ENCODE measurements at places on chromosomes 12 and 14.
A peak's percentile ranks its signal among the peaks of the same experiment; 100 is the strongest.

DNA sequence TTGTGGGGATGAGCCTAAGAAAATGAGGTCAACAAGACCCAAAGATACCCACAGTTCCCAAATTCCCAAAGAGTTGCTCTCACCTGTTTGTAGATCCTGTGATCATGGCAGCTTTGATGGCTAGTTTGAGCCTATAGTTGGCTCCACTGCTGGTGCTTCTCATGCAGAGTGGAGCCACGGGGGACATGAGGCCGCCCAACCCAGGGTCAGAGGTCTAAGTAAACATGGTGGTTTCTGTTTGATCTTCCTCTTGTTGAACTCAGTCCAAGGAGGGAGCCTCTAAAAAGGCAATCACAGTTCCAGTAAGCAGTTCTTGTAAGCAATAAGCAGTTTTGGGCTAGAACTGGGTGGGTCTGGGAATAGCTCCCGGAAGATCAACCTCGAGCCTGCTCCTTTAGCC, 125.6 kb upstream of the DHRS4 start:
- no peak for DNase-seq

- no peak for DNase-seq
These were observed 3.2 kb downstream of the KRT86 start for GRCh38 chr12:52277486-52278245.

- DNase-seq: peak; percentile 35
These were observed 28.6 kb downstream of the TMEM30B start for GRCh38 chr14:61252369-61253063.

GRCh38 chr14:22842211-22843122, 6.1 kb downstream of the MMP14 start:
- no peak for DNase-seq

GRCh38 chr12:123032736-123033391, 52.4 kb downstream of the ARL6IP4 start:
- no peak for DNase-seq

DNA sequence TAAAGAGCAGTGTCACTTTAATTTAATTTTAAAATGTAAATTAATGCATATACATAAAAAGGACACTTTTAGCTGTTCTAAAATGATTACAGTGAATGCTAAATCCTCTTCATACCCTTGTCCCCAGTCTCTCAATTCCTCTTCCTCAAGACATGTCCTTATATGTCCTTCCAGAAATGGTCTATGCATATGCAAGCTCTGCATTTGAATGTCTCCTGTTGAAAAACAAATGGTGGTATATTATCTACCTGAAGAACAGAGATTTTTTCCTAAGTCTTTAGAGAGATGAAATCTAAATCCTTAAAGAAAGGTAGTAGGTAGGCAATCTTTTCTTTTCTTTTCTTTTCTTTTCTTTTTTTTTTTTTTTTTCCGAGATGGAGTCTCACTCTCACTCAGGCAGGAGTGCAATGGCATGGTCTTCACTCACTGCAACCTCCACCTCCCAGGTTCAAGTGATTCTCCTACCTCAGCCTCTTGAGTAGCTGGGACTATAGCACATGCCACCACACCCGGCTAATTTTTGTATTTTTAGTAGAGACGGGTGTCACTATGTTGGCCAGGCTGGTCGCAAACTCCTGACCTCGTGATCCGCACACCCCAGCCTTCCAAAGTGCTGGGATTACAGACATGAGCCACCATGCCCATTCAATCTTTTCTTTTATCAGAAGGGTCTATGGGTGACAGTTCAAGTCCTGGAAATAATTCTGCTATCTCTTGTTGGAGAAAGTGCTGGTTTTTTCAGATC, 180.5 kb downstream of the PRKCH start:
- no peak for DNase-seq

DNA sequence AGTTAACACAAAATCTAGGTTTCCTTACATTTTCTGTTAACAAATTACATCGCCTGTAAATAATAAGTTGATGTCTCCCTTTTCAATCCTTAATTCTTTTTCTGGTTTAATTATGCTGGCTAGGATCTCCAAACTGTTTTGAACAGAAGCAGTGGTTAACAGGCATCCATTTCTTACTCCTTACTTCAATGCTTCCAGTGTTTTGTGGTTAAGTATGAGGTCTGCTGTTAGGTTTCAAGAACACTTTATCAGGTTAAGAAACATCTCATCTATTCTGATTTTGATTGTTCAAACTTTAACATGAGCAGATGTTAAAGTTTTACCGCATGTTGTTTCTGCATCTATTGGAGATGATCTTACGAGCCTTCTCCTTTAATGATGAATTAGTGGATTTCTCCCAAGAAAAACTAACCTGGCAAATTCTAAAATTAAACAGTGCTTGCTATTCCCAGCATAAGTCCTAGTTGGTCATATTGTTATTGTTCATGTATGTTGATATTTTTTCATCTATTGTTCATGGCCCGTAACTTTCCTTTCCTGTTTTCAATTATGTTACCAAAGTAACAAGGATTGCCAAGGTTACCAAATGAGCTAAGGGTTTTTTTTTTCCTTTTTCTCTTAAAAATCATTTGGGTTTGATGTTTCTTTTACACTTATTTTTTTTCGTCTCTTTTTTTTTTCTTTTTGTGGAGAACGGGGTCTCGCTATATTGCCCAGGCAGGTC, 33.4 kb downstream of the POLE start:
- DNase-seq: no peak

DNA sequence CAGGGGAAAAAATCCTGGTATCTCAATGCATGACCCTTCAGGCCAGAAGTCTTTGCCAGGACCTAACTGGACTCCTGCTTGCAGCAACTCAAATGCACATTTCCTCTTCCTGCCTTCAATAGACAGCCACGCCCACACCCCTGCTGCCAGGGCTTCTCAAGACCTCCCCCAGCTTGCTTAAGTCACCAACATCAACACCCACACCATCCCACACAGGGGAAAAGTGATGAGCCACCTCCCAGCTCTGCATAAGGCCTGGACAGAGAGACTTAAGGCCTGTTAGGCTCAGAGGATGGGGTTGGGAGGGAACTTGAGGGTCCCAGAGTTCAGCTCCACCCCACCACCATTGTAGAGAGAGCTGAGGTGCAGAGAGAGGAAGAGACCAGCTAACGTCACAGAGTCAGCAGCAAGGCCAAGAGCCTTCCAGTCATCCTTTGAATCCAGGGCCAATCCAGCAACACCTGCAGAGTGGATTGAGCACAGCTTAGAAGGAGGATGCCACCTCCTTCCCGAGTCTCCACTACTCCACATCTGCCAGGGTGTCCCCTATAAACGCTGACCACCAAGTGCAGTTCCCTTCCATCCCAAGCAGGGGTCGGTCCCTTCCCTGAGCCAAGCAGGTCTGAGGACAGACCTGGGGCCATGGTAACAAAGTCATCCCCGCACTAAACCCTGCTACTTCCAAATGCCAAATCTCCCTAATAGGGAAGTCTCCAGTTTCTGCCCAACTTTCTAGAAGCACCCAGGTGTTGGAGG, 50.0 kb downstream of the KDM2B start:
- DNase-seq: no peak

- DNase-seq: peak; percentile 83
These were observed at the start of gene ARMH4 for GRCh38 chr14:58152014-58152857. Gene ARMH4 (minus strand): TSS chr14:58152213. CDS start chr14:58139358, 12,855 bp downstream.

- DNase-seq: no peak
These were observed 571.4 kb upstream of the ATP2B1 start for GRCh38 chr12:90280033-90280432.

DNA sequence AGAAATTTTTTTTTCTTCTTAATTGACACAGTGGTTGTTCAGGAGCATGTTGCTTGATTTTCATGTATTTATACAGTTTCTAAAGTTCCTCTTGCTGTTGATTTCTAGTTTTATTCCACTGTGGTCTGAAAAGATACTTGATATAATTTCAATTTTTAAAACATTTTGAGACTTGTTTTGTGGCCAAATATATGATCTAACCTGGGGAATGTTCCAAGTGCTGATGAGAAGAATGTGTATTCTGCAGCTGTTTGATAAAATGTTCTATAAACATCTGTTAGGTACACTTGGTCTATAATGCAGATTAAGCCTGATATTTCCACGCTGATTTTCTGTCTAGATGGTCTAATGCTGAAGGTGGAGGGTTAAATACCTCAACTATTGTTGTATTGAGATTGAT, 151.4 kb upstream of the IFNG-AS1 start:
- DNase-seq: no peak

DNA sequence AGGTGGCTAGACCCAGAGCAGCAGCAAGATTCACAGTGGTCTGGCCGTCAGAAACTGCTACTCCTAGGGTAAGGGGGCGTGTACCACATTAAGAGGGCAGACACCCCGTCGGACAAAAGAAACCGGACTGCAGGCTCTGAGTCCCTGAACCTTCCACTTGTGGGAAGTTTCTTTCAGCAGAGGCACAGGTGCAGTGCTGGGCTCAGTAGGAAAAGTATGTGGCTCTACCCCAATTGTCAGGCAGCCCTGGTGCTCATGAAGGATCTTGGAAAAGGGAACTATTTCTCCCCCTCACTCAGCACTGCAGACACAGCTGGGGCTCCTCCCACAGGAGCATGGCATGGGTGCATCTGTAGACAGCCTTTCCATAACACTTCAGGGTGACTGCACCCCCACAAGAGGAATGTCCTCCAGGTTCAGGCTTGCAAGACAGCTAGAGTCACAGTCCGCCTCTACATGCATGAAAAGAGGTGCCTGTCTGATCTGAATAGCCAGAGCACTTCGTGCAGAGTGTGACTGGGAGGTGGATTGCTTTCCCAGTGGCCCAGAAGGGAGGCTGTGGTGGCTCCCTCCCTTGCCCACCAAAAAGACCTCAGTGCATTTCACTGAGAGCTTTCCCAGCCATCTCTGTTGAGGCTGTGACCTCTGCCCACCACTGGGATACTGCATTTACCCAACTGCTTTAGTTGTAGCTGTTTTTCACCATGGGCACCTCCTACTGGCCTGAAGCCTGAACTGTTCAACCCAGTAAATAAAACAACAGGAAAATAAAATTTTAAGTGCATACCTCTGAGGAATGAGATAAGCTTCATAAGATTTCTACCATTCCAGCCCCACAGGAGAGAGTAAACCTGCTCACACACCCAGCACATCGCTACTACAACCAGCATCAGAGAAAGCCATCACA, 14.2 kb downstream of the CEP128 start:
- DNase-seq: no peak

- DNase-seq: no peak
These were observed 158.8 kb downstream of the PHLDA1 start for GRCh38 chr12:75872762-75873161.

GRCh38 chr14:25069879-25070278, 19.9 kb upstream of the STXBP6 start:
- no peak for DNase-seq

DNA sequence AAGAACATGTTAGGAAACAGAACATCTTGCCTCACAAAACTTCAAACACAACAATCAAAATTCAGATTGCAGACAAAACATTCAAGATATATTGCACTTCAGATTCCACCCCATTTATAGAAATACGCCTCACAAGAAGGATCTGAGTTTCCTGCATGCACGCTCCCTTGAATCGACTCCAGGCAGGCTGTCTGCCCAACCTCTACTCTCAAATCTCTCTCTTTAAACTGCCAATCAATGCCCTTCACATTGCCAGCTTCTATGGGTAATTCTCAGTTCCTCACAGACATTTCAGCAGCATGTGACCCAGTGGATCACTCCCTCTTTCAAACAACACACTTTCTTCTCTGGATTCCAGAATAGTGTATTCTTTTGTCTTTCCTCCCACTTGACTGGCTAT, 184.1 kb downstream of the PRKD1 start:
- no peak for DNase-seq

GRCh38 chr12:70754330-70754741, 117.1 kb upstream of the PTPRB start:
- no peak for DNase-seq

DNA sequence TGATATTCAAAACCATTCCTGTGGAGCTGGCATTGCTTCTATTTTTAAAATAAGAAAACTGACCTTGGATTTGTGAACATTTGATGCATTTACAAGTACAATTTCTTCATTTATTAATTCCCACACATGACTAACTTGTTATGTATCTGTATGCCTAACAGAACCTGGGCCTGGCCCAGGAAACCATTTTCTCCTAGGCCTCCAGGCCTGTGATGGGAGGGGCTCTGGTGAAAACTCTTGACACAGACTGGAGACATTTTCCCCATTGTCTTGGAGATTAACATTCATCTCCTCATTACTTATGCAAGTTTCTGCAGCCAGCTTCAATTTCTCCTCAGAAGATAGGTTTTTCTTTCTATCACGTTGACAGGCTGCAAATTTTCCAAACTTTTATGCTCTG, 42.0 kb downstream of the GLIPR1L2 start:
- no peak for DNase-seq

DNA sequence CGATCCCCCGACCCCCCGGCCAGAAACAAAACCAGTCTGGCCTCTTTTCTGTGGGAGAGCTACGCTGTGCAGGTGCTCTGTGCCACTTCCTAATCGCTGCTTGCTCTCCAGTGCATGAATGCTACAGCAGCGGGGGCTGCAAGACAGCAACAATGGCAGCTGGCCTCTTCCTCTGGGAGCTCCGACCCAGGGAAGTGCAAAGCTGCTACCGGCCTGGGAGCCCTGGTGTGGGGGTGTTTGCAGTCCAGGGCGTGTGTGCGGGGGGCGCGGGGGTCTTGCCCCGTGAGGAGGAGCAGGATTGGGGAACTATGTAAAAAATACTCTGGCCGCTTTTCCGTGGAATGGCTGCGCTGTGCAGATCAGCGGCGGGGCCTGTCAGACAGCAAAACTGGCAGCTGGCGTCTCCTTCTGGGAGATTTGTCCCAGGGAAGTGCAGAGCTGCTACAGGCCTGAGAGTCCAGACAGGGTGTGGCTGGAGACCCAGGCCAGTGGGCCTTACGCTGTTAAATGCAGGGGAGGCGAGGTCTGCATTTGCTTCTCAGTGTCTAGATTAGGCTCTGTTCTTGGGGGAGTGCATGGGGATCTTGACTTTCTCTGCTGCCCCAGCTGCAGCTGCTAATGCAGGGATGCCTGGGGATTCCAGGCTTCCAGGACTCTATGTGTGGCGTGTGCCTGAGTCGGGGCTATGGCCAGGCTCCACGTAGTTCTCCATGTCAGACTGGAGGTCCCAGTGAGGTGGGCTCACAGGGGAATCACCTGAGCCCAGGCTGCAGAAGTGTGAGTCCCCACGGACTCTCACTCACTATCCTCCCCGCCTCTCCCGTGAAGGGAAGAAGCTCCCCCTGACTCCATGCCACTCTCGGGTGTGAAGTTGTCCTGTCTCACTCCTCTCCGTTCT, 344.5 kb downstream of the AEBP2 start:
- DNase-seq: no peak

GRCh38 chr12:131132118-131132892, 178.6 kb downstream of the ADGRD1 start:
- DNase-seq: peak; percentile 75

- DNase-seq: no peak
These were observed 3.0 kb downstream of the ARHGAP5 start for GRCh38 chr14:32080001-32080510.

- no peak for DNase-seq
These were observed 26.0 kb downstream of the HSPB8 start for GRCh38 chr12:119204671-119205285.

- DNase-seq: no peak
These were observed 31.5 kb upstream of the GZMB start for GRCh38 chr14:24665440-24665991.

- DNase-seq: no peak
These were observed 44.9 kb downstream of the ATP2B1 start for GRCh38 chr12:89663577-89664357.

All from mesothelial cell of epicardium (in vitro differentiated cells).